HTR-8/SVneo (cell line): ENCODE measurements at places on chromosomes 2 and 18.
A peak's percentile ranks its signal among the peaks of the same experiment; 100 is the strongest.

- peak; percentile 4 for DNase-seq
Measured at GRCh38 chr18:63553081-63553480, 10.9 kb downstream of the SERPINB12 start.

- no peak for DNase-seq
Measured at GRCh38 chr2:11305338-11305737, 39.1 kb downstream of the ROCK2 start.

- DNase-seq: peak; percentile 42
Measured at GRCh38 chr2:120520929-120521912, 175.3 kb downstream of the INHBB start.

GRCh38 chr2:239902749-239903201 is 122.4 kb downstream of the NDUFA10 start:
- no peak for DNase-seq

GRCh38 chr18:63433334-63433866 is 11.1 kb upstream of the VPS4B start:
- DNase-seq: no peak

DNA sequence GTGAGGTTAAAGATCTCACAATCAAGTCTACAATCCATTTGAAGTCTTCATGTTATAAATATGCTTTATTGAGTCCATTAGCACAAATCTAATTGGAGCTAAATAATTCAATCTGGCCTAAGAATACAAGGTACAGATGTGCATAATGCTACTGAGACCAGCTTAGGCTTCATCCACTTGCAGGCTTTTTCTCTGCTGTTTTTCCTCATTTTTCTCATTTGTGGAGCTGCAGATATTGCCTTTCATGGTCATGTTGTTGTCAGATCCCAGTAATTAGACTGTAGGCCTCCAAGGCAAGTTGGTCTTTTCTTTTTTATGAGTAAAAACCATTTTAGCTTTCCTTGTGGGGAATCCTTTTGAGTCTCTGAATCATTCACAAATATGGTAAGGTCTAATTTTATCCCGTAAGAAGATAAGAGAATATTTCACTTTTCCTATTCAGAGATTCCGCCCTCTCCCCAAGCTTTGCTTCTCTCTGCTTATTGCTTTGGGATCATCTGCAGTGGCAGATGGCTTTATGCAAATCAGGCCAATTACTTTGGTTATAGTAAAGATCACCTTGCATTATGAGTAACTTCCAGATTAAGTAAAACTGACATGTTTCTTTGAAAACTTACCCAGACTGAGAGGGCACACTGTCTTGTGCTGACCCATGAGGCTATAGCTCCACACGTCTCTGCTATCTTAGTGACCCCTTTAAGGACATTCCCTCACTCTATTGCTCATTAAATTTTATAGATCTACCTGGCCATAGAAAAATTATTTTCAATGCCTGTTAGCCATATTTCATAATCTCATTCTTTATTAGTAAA is 80.9 kb downstream of the MGAT5 start:
- DNase-seq: no peak

DNA sequence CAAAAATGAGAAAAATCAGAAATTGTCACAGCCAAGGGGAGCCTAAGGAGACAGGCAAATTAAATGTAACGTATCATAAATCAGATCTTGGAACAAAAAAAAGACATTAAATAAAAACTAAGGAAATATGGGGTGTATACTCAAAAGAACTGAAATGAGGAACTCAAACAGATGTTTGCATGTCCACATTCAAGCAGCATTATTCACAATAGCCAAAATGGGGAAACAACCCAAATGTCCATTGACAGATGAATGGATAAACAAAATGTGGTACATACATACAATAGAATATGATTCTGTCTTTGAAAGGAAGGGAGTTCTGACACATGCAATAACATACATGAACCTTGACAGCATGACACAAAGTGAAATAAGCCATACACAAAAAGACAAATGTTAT is 155.8 kb upstream of the KLF7 start:
- DNase-seq: no peak

- no peak for DNase-seq
Measured at GRCh38 chr2:215677481-215677880, 241.6 kb upstream of the FN1 start.

DNA sequence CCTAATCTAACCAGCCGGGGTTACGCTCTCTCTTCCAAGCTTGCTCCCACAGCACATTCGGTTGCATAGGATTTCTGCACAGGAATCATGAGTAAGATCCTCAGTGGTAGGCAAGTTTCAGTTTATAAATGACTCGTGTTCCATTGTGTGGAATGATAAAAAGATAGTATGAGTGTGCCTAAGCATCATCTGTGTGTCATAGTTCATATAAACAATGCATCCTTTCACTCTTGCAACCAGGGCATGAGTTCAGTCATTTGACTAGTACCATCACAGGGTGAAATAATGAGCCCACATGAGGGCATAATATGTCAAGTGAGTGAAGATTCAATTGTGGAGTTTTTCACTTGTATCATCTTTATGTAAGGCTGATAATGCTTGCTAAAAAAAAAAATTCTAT is 417.1 kb upstream of the CDH2 start:
- no peak for DNase-seq

DNA sequence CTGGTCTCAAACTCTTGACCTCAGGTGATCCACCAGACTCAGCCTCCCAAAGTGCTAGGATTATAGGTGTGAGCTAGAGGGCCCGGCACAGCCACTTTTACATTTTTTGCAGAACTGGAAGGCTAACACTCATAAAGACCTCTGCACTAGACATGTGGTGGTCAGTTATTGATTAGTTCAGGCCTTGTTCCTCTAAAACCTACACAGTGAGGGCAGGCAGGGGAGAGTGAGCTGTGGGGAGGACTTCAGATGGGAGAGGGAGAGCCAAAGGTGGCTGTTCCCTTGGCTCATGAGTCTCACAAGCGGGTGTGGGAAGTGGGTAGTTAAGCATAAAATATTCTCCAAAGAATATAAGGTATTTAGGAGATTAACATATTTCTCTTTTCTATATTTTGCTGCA is 29.3 kb upstream of the ACYP2 start:
- no peak for DNase-seq
